Naive B cell (primary cell): ENCODE measurements at places on chromosomes 13 and 19.

GRCh38 chr19:17205237-17206140 is 9.7 kb upstream of the USE1 start:
- peak; percentile 46 for DNase-seq

- no peak for DNase-seq
Measured at GRCh38 chr19:50994129-50994528, 7.3 kb downstream of the KLK8 start.

DNA sequence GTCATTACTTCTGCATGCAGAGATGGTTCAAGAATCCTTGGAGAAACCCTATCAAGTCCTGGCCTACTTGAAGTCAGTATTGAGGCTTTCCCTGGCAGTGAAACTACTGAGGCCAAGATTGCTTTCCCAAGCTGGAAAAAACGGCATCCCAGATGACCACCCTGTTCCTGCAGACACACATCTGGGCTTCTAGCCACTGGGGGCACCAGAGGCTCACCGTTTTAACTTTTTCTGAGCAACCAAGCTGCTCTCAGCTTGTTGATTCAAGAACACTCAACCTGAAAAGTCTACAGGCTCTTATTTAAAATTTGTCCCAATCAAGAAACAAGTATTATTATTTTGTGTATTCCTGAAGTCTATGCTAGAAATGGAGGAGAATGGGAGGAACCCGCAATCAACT is 66.6 kb downstream of the SPRYD7 start:
- DNase-seq = no peak

DNA sequence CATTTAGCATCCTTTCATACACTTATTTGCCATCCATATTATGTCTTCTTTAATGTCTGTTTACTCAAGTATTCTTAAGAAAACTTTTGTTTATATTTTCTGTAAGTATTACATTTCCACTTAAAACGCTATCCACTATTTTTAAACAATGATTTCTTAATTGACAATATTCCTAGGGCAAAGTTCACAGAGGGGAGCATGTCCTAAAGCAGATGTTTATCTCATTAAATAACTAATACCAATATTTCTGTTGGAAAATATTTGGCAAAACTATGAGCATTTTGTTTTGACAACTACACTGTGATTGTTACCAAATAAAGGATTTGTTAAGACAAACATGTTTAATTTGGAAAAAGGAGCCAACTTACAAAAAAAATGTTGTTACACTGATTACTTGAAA is 643.3 kb downstream of the SLITRK5 start:
- DNase-seq = no peak

DNA sequence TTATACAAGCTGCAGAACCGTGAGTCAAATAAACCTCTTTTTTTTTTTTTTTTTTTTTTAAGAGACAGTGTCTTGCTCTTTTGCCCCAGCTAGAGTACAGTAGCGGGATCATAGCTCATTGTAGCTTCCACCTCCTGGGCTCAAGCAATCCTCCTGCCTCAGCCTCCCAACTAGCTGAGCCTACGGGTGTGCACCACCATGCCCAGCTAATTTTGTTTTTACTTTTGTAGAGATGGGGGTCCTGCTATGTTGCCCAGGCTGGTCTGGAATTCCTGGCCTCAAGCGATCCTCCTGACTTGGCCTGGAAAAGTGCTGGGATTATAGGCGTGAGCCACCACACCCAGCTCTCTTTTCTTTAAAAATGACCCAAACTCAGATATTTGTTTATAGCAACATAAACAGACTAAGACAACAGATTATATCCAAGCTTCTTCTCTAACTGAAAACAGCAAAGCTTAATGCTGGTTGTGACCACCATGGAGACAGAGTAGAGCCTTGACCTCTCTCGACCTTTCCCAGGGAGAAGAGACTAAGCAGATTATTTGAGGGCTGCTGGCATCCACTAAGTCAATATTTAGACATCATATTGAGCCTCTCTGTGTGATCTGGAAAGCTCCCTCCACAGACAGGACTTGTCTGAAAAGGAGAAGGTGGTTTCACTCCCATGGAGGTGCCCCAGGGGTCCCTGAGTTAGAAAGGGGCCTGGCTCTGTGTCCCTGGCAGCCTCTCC is 150.0 kb downstream of the KCTD15 start:
- DNase-seq = no peak

DNA sequence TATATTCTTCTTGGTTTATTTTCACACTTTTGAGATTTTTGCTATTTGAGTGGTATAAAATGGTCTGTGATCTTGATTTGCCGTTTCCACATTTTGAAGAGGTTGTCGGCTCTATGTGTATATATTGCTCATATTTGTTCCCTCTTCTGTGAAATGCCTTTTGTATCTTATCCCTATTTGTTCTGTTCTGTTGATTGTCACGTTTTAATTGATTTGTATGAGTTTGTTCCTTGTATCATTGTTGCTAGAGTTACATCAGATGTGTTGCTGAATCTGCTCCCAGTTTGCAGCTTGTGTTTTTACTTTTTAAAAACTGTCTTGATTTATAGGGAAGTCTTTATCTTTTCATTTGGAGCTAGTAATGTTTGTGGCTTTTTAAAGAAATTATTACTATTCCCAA is 17.1 kb downstream of the USPL1 start:
- no peak for DNase-seq

GRCh38 chr13:20713751-20714150 is 10.3 kb downstream of the IL17D start:
- DNase-seq = no peak

DNA sequence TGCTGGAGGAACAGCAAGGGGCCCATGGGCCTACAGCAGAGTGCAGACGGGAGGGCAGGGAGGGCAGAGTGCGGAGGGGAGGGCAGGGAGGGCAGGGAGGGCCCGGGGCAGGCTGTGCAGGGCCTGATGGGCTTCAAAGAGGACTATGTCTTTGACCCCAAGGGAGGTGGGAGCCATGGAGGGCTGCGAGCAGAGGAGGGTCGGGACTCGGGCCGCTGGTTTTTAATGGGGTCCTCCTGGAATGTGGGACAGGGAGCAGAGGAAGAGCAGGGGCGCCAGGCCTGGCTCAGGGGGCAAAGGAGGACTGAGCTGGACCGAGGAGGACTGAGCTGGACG is 3.6 kb downstream of the PIP5K1C start:
- no peak for DNase-seq

GRCh38 chr13:106530980-106531481 is 4.4 kb downstream of the EFNB2 start:
- DNase-seq = no peak

GRCh38 chr13:43797869-43798268 is 11.1 kb upstream of the ENOX1 start:
- DNase-seq = no peak

GRCh38 chr19:47357788-47358680 is 8.9 kb downstream of the DHX34 start:
- DNase-seq = no peak

DNA sequence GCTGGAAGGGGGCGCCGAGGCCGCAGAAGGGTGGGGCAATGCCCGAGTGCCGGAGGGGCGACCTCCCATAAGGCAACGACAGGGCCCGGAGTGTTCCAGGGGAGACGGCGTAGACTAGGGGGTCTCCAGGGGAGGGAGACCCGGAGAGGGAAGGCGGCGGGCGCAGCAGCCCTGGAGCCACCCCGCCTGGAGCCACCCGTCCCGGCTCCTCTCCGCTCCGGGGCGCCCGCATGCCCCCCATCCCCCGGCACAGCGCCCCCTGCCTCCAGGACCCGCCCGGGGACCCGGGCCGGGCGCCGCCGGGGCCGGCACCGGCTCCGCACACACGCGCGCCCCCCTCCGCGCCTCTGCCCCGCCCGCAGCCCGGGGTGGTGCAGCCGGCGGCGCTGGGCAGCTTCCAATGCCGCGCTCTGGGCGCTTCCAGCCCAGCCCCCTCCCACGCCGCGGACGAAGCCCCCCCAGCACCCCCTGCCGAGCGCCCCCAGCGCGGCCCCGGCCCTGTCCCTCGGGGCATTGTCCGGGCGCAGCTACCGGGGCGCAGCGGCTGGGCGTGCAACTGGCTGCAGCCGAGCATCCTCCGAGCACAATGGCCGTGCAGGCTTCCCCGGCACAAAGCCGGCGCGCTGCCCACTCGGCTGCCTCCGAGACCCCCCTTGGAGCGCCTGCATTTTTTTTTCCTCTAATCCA is 519 bp downstream of the PTPRS start:
- DNase-seq = no peak

DNA sequence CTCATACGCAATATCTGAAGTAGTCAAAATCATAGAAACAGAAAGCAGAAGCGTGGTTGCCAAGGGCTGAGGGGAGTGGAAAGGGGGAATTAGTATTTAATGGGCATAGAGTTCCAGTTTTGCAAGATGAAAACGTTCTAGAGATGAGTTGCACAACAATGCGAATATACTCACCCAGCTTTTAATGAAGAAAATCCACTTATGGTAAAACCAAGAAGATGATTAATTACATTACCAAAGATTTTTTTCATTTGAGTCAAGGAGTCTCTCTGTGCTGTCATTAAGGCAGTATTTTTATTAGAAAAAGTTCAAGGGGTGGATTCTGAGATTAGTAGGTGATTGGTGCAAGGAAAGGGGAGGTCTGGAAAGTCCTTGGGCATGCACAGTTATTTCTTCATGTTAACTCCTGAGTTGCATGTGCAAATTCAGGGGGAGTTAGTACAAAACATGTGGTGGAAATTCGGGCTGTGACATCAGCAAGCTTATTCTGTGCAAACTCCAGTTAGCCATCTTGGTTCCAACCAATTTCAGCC is 6.9 kb upstream of the CBY2 start:
- DNase-seq = no peak

DNA sequence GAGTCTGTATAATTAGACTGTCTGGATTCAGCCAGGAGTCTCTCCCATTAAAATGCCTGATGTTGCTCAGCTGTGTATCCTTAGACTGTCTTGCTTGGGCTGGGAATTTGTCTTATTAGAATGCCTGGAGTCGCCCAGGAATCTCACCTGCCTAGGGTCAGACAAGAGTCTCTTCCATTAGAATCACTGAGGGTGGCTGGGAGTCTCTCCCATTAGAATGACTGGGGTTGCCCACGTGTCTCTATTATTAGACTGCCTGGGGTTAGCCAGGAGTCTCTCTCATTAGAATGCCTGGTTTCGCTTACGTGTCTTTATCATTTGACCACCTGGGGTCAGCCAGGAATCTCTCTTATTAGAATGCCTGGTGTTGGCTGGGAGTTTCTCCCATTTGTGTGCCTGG is 1450.0 kb downstream of the UQCRFS1 start:
- DNase-seq = no peak

- no peak for DNase-seq
Measured at GRCh38 chr13:101916108-101916774, 463.8 kb downstream of the ITGBL1 start.

DNA sequence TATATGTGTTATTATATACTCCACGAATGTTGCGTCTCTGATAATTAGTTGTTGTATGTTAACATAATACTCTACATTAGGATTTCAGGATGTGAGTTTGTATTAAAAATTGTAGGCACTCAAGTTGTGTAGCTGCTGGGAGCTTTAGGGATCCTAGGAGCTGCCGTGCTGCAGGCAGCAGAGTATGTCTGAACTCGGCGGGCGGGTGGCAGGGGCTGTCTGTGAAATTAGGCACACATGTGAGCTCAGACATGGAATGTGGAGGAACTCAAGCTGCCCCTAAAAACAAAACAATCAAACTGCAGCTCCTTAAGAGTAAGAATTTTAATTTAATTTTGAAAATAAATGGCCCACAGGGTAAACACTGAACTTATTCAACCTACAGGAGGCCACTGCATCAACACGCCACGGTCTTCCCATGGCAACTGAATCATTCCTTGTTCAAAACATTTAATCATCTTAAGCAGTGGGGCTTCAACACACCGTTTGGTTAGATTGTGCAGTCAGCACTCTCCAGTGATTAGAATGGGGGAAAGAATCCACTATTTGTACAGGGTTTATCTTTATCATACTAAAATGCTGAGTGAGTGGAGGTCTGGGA is 22.7 kb downstream of the SERTM1 start:
- no peak for DNase-seq

DNA sequence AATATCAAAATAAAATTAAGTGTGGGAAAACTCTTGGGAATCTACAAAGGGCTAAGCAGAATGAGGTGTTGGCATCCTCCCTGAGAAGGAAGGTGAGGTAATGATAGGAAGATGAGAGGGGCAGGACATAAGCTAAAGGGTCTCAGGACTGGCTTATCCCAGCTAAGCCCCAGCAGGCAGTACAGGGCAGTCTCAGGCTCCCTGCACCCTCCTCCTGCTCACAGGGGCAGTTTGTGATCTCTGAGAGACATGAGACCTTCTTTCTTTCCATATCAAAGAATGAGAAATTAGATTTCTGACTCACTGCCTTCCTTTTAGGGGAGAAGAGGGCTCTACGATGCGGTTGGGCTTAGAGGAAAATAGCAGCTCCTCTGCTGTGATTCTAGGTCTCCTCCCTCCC is 571.0 kb downstream of the IRS2 start:
- no peak for DNase-seq

GRCh38 chr13:97485320-97485719 is 51.4 kb downstream of the RAP2A start:
- DNase-seq = no peak

DNA sequence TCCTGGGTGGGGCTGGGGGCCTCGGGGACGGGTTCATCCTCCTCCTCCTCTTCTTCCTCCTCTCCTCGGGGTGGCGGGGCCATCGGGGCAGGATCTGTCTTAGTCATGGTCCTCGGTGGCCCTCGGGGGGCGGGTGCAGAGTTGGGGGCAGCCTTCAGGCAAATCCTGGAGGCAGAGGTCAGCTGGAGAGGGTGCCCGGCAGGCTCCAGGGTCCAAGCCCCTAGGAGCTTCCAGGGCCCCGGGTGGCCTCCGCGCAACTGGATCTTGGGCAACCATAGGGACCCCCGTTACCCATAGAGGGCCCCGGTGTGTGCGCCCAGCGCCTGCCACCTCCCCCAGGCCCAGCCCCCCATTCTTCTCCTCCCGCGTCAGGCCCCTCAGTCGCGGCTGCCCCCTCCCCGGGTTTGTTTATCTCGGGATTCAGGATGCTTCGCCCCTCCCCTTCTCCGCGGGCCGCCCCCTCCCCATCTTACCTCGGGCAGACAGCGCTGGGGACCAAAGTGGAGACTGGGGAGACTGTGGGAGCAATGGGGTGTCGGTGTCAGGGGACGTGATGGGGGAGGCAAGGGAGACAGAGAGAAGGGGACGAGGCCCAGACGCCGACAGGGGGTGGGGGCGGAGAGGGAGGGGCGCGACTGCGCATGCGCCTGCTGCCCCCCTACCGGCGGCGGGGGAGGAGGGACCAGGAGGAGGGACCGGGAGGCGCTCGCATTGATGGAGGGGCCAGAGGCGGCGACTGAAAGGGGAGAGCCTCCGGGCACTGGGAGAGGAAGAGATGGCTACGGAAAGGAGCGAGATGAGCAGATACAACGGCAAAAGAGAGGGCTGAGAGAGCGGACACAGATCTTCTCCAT is at the start of gene CLIP3:
CLIP3 (minus strand) TSS at position 623 of the 854 bp plus-strand sequence; CDS start at position 107, 516 bp downstream.
- DNase-seq = no peak

DNA sequence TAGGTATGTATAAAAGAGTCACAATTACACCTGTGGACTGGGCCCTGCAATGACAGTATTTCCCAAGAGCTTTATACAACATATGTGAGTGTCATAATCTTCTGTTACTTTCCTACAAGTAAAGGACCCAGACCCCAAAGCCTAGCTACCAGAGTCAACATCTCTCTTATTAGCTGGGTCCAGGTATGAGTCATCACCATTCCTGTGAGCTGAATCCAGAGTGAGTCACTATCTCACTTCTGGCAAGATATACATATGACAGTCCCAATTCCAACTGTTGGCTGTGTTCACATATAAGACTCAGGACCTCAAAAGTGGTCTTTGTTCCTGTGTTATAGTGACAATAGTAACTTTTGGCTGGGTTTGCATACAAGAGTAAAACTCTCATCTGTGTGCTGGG is 46.7 kb downstream of the ZNF729 start:
- no peak for DNase-seq
